ENCODE measurements at places on chromosomes 12 and 14.

GRCh38 chr14:24179294-24179960 is 7.5 kb downstream of the REC8 start:
- DNase-seq: no peak

DNA sequence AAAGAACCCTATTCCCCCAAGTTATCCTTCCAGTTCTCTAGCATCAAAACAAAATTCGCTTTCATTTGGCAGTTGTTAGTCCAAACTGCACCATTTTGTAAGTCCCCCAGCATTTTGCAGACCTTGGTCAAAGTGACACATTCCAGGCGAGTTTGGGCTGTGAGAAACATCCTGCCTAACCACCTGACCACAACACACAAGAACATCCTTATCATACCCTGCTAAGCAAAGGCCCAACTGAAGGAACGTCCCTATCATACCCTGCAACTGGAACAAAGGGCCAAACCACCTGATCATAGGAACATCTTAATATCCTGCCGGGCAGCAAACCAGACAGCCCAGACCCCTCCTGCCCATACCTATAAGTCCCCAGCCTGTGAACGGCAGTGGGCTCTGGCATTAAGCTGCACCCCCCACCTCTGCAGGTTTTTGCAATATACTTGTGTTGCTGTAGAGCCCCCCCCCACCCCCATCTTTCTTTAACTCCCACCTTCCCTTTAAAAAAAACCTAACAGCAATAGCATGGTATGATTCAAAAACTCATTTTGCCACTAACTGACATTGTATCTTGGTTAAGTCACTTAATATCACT is 2.7 kb downstream of the PCNX4 start:
- no peak for DNase-seq

DNA sequence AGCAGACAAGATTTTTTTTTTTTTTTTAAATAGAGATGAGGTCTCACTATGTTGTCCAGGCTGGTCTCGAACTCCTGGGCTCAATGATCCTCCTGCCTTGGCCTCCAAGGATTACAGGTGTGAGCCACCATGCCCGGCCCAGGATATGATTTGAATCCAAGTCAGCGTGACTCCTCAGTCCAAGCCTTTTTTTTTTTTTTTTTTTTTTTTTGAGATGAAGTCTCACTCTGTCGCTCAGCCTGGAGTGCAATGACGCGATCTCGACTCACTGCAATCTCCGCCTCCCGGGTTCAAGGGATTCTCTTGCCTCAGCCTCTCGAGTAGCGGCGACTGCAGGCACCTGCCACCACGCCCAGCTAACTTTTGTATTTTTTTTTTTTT is 6.9 kb downstream of the CABP1 start:
- no peak for DNase-seq

- no peak for DNase-seq
Measured at GRCh38 chr14:52458721-52459085, 93.6 kb downstream of the TXNDC16 start.

- DNase-seq: no peak
Measured at GRCh38 chr14:101408077-101408831, 153.0 kb upstream of the DIO3 start.

DNA sequence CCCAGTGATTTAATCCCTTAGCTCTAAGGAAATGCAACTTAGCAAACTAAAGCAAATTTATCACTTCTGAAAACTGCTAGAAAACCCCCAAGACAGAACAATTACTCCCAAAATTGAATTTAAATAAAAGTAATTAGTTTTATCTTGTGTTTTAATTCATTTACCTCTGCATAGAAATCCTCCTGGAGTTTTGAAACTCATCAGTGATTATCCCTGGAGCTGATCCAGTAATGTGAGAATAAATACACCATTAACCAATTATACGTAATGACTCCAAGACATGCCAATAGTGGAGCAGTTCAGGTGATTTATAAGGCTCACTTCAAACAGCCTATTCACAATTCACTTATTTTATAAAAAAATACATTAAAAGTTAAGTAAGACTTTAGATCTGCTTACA is 855.3 kb upstream of the FLRT2 start:
- no peak for DNase-seq

- no peak for DNase-seq
Measured at GRCh38 chr12:111341426-111342065, 27.3 kb downstream of the PHETA1 start.

DNA sequence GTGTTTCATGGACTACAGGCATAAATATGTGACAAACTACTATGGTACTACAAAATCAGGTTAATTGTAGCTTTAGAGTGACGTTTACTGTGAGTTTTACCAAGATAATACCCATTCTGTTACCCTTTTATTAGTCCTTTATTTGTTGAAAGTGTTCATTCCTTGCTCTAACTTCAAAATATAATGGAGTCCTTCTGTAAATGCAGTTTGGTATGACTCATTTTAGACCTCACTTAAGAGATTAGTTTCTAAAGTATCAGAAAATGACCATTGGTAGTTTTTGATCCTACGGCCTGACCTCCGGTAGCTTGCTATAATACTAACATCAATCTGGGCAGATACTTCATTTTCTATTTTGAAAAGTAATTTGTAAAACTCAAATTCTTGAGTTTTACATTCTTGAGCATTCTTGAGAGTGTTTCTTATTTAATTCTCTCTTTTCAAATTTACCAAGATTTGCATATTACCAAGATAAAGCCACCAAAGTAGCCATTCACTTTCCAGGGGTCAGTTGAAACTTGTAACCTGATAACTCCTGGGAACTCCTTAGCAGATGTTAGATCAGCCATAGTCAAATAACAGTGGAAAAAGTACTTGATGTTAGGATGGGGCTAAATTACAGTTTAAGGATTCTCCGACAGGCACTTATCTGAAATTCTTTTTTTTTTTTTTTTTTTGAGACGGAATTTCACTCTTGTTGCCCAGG is 4.2 kb downstream of the HSPA2 start:
- no peak for DNase-seq

- DNase-seq: no peak
Measured at GRCh38 chr12:12645485-12645884, 33.8 kb downstream of the CREBL2 start.

DNA sequence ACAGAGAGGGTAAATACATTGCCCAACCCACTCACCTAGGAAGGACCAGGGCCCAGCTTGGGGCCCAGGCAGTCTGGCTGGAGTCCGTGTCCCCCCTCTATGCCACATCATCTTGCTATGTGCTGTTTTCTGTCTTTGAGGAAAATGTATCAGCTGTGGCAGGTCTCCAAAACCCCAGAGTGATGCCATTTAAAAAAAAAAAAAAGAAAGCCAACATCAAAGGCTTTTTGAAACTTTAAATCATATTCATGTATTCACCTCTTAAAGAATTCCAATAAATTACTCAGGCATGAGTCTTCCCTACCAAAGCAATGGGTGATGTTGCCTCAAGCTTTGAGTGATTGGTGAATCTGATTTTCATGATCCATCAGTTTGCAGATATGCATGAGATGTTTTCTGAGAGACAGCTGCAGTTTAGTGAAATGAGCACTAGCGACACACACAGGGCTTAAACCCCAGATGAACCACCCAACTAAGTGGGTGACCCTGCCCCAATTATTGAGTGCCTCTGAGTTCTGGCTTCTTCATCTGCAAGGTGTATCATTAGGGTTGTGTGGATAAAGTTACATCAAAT is 6.1 kb downstream of the KRT81 start:
- DNase-seq: no peak

DNA sequence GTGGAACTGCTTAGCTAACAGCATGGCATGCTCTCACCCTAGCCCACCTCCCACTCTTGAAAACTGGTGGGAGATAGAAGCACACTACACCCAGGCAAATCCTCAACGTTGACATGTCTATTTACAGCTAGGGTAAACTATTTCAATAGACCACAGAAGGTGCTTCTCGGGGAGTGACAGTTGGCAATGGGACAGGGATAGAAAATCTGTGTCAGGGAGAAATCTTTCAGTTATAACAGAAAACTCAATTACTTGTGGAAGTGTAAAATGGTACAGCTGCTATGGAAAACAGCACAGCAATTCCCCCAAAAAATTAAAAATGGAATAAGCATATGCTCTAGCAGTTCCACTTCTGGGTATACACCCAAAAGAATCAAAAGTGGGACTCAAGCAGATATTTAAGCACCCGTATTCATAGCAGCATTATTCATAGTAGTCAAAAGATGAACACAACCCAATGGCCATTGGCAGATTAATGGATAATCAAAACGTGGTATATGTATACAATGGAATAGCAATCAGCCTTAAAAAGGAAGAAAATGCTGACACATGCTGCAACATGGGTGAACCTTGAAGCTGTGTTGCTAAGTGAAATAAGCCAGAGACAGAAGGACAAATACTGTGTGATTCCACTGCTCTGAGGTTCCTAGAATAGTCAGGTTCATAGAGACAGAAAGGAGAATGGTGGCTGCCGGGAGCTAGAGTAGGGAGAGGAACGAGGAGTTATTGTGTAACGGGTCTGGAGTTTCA is 92.5 kb downstream of the STAB2 start:
- DNase-seq: no peak

GRCh38 chr12:87157791-87158190 is 871.4 kb downstream of the C12orf50 start:
- no peak for DNase-seq

- DNase-seq: no peak
Measured at GRCh38 chr14:68979722-68980451, 785 bp upstream of the ACTN1 start.

GRCh38 chr12:14681625-14682024 is 14.8 kb downstream of the GUCY2C start:
- no peak for DNase-seq

- no peak for DNase-seq
Measured at GRCh38 chr12:7099290-7099996, 7.2 kb upstream of the C1R start.

DNA sequence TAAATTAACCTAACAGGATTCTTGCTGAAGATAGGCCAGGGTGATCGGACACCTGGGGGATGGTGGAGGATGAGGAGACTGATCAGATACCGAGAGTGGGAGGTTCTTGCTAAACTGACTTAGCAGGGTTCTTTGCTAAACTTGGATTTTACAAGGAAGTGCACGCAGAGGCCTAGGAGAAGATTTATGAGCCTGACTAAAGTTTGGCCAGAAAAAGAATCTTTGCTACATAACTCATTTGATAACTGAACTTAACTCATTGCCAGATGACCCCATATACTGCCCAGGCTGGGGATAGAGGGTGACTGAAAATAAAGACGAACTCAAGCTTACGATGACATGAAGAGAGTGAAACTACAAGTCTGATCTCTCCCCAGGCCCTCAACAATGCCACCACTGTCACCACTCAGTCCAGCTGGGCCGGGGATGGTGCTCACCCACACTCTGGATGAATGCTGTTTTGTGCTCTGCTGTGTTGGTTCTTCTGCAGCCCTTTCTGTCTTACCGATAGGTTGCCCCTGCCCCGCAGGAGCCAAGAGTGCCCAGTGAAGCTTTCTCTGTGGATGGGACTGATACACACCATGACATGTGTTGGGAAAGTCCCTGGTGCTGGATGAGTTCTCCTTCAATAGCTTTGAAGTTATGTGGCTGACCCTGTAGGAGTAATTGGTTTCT is 29.0 kb downstream of the PPFIBP1 start:
- no peak for DNase-seq

DNA sequence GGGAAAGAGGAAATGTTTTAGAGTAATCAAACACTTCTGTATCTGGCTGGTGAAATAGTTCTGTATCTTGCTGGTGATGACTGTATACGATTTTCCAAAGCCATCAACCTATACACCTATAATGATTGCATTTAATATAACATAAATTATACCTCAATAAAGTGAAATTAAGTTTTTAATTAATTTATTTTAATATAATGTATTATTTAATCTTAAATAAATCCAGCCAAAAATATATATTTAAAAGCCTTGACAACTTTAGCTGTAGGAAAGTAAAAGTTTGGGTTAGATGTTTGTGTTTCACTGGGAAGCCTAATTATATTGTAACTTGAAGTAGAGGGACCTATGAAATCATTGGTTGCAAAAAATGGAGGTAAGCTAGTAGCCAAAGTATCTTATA is 654.8 kb upstream of the MIS18BP1 start:
- DNase-seq: no peak

DNA sequence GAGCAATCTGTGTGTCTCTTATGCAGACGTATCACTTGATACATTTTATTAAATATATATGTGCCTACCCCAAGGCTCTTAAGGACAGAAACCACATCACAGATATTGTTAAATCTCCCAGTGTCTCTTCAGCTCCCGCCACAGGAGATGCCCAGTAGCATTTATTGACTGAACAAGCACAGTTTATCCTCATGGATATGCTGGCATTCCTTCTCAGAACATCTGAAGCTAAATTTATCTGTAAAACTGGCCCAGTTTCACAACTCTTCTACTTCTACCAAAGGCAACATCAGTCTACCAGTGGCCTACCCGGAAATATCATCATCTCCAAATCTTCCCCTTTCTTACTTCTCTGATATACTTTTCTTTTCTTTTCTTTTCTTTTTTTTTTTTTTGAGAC is 10.7 kb downstream of the APOLD1 start:
- DNase-seq: no peak

- no peak for DNase-seq
Measured at GRCh38 chr12:114682785-114683708, 928 bp downstream of the TBX3 start.

- no peak for DNase-seq
Measured at GRCh38 chr14:64184103-64184729, 110.0 kb downstream of the ESR2 start.

GRCh38 chr12:104189915-104190555 is 25.5 kb upstream of the TXNRD1 start:
- DNase-seq: no peak

DNA sequence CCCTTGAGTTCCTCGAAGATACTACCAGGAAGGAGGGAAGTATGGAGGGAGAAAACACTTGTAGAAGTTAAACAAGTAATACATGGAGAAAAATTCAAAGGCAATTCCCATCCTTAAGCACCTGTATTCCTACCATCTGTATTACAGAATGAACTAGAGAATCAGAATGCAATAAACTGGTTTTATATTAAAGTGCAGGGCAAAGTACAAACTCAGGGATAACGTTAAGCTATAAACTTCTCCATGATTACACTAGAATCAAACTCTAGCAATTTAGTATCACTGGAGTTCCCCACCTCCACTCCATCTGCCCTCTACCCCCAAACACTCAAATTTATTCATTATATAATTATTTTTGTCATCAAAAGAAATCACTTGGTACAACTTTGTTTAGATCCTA is 13.1 kb downstream of the PAWR start:
- DNase-seq: no peak

DNA sequence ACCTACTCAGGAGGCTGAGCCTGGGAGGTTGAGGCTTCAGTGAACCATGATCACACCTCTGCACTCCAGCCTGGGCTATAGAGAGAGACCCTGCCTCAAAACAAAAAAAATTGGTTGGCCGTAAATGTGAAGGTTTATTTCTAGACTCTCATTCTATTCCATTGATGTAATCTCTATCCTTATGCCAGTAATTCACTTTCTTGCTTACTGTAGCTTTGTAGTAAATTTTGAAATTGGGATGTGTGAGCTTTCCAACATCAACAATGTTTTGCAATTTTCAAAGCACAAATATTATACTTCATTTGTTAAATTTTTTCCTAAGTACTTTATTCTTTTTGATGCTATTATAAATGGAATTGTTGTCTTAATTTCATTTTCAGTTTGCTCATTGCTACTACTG is 24.6 kb downstream of the LIN52 start:
- no peak for DNase-seq

- no peak for DNase-seq
Measured at GRCh38 chr14:64880221-64881121, 764 bp upstream of the SPTB start.

- no peak for DNase-seq
Measured at GRCh38 chr14:23481979-23482822, 12.7 kb downstream of the NGDN start.

Data from right renal pelvis (tissue), 4 donors.